ENCODE measurements at places on chromosomes 7 and 10.

GRCh38 chr7:95874129-95874528 lies 101.8 kb downstream of the DYNC1I1 start:
- no peak for DNase-seq

- peak; percentile 77 for DNase-seq
Measured at GRCh38 chr10:116888380-116889055, 39.2 kb downstream of the ENO4 start.

DNA sequence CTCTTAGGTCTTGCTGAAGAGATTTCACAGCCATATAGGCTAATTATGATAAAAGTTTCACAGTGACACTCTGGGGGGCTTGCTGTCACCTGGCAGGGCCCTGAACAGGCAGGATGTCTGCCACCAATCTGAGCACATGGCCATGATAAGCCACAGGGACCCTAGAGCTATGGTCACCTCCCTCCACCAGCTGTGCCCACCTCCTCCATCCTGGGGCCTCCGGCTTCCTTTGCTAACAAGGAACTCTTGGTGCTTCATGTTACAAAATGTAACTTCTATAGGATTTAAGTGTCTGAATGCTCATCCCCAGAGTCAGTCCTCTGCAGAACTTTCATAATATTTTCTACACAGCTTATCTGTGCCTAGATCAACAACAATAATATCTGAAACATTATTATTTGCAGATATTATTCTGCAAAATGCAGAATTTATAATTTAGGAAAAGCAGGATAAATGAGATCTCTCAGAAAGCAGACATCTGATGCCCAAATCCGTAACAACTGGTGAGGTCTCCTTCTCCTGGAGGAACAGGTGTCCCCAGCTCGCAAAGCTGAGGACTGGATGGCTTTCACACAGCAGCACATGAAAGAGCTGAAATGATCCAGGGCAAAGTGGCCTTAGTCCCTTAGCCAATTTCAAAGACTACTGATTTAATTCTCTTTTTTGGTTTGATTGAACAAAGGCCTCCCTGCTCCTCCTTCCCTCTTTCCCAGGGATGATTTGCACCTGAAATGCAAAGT lies 287.0 kb upstream of the AOAH start:
- peak; percentile 35 for DNase-seq

DNA sequence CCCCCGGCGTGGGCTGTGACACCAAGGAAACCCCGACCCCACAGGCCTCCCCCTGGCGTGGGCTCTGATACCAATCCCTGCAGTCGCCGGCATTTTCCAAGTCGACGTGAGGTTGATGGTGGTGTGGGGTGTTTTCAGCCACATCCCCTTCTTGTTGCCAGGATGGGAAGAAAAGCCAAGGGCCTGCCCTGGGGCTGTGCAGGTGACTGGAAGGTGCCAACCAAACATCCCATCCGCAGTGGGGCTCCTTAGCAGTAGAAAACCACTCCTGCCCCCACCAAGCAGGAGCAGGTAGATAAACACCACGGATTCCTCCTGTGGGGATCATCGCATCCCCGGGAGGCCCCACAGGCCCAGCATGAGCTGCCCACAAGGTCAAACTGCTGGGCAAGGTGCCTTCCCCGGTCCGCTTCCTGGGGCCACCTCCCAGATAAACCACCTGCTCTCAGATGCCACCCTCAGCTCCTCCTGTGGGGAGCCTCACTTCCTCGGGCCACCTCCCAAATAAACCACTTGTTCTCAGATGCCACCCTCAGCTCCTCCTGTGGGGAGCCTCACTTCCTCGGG lies 88.5 kb upstream of the DIP2C start:
- DNase-seq = no peak

DNA sequence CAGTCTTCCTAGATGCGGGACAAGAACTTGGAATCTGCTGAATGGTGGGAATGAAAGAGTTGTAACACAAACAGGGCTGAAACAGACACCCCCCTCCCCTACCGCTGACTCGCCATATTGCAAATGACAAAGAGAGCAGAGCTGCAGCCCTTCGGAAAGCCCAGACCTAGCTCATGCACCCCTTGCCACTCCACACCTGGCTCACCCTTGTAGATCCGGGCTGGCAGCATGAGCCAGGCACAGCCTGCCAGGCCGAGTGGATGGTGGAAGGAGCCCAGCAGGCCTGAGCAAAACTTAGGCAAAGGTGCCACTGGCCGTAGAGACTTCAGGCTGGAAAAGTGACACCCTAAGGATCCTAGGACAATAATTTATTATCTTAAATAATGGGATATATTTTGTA lies 237.4 kb upstream of the SEMA3D start:
- no peak for DNase-seq

DNA sequence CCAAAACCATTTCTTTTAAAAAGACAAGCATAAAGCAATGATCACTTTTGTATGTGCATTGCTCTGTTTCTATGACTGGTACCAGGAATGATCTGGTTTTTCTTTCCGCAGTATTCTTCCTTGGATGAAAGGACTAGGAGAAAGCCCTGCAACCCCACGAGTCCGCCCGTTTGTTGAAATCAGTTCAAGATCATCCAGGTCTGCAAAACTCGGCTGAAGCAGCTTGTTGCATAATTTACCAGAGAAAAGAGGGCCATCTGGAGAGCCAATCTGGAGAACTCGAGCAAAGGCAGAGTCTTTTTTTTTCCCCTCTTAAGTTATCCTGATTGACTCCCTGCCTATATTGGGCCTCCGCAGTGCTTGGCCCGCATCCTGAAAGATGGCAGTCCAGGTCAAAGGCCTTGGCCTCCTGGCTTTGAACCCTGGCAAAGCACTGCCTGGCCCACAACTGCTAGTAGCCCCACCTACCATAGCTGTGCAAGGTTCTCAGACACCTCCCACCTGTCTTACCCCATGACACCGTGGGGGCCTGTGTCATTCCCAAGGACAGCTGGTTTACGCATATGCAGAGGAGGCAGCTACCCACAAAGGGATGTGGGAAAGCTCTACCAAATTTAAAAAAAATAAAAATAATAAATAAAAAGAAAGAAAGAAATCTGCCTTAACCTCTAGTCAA lies 572.2 kb downstream of the INHBA start:
- DNase-seq = peak; percentile 55

GRCh38 chr10:132946-133898 lies 2.0 kb upstream of the ZMYND11 start:
- DNase-seq = peak; percentile 66

DNA sequence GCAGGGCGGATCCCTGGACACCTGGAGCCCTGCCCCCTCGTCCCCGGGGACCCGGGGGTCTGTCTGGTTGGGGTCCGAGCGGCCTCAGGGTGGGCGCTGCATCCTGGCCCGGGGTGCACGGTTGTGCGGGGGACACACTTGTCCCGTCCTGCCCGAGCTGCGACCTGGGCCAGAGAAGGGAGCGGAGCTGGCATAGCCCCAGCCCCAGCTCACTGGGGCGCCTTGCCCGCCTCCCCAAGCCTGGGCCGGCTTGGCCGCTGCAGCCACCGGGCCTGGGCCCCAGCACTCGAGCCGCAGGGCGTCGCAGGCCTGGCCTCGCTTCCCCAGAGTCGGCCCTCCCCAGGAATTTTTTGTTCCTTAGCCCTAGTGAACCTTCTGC lies 54.5 kb downstream of the GLRX3 start:
- no peak for DNase-seq

- no peak for DNase-seq
Measured at GRCh38 chr7:249989-250388, 40.0 kb upstream of the FOXL3 start.

DNA sequence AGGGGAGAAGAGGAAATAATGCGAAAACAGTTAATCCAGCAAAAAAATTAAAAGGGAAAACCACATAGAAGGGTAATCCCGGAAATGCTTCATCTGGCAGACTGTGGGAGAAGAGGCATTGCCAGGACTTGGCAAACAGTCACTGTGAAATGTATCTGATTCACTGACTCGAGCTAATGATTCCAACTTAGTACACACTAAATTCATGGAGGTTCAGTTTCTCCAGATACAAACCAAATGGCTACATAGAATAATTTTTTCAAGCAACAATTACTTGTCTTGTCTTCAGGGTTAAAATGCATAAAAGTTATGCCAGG lies 36.4 kb downstream of the GDI2 start:
- peak; percentile 71 for DNase-seq

DNA sequence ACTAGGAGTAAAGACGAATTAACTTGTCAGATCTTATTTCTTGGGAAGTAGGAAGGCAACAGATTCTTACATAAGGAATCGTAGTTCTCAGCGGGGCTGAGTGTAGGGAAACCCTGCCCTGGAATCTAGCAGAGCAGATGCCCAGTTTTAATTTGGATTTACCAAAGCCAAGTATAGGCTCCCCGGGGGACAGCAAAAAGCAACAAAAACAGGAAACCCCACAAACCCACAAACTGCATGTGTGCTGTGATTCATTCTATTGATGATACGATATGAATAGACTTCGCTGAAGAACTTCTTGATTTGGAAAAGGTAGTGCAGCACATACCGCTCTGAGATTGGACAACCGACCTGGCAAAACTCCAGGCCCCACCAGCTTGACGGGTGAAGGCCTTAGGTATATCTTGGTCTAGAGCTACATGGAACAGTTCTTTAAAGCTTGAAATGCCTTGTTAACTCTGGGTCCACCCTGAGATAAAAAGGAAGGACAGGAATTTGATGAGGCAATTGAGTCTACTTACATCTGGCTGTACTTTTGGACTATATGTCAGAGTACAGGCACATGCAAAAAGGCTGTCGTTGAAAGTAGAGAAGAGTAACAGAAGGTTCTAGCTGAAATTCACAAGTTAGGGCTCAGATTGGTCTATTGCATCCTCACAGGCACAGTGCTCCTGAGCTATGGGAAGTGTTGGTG lies 49.1 kb downstream of the STRA8 start:
- DNase-seq = peak; percentile 49

- DNase-seq = no peak
Measured at GRCh38 chr7:98000356-98000755, 10.4 kb upstream of the OCM2 start.

- DNase-seq = no peak
Measured at GRCh38 chr7:4345004-4345403, 337.1 kb upstream of the FOXK1 start.

DNA sequence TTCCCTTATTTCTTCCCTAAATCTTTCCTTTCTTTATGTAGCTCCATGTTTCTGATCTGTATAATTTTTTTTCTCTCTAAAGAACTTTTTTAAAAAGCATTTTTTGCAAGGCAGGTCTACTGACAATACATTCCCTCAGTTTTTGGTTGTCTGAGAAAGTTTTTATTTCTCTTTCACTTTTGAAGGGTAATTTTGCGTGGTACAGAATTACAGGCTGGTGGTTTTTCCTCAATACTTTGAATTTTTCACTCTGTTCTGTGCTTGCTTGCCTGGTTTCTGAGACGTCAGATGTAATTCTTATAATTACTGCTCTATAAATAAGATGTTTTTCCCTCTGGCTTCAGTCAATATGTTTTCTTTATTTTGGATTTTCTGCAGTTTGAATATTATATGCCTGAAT lies 205.4 kb upstream of the VSTM2A start:
- peak; percentile 49 for DNase-seq

DNA sequence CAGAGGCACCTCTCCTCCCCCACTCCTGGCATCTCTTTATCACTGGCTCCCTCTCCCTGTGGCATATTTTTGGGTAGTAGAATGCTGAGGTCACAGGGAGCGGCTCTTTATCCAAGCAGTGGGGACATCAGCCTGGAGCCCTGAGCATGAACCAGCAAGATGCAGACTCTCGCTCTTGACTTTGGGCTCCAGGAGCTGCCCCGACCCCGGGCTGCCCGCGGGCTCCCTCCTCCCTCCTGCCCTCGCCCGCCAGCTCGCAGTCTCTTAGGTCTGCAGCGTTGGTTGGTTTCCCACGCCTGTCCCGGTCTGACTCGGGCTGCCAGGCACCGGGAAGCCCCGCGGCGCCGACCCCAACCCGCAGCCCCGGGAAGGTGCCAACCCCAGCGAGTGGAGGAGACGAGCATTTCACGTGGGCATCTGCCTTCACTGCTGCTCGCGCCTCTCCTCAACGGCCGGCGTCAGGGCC lies 1.3 kb downstream of the INSYN2A start:
- DNase-seq = peak; percentile 74

GRCh38 chr10:79003183-79004100 lies 65.3 kb upstream of the ZMIZ1 start:
- DNase-seq = peak; percentile 67

DNA sequence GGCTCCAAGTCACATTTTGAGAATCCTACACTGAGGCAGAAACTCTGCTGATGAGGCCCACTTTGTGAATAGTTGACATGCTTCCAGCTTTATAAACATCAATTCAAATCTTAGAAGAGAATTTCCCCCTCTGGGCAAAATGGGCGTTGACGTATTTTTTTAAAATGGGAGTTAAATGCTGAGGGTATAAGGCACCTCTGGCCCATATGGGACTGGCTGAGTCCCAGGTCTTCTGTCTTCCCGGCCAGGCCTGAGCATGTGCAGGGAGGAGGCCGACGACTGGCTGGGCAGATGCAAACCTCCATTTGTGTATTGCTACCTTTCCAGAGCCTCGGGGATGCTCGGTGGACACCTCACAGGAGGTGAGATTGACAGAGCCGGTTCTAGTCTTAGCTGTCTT lies 37.7 kb downstream of the BUB3 start:
- DNase-seq = no peak

DNA sequence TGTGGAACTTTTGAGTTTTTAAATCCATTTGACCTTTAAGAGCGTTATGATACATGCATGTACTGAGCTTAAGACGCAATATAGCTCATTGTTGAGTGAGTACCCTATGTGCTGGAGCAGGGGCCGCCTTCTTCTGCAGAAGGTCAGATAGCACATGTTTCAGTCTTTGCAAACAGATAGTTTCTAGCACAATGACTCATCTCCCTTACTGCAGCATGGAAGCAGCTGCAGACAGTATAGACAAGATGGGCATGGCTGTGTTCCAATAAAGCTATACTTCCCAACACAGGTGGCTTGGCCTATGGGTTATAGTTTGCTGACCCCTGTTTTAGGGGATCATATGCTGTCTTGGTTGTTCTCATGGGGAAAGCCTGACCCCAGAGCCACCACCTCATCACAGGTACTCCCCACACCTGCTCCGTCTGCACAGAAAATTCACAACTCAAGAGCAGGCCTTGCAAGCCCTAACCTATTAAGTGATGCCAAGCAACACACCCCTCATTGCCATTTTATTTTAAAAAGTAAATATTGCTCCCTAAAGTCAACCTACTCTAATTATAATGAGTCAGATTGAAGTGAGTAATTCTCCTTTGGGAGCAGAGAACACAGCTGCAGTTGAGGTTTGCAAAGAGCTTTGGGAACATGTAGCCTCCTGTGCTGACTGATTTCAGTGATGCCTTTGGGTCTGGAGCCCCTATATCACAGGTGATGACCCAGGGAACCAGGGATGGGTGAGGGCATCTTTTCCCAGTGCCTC lies 330.1 kb downstream of the PAXIP1 start:
- no peak for DNase-seq

DNA sequence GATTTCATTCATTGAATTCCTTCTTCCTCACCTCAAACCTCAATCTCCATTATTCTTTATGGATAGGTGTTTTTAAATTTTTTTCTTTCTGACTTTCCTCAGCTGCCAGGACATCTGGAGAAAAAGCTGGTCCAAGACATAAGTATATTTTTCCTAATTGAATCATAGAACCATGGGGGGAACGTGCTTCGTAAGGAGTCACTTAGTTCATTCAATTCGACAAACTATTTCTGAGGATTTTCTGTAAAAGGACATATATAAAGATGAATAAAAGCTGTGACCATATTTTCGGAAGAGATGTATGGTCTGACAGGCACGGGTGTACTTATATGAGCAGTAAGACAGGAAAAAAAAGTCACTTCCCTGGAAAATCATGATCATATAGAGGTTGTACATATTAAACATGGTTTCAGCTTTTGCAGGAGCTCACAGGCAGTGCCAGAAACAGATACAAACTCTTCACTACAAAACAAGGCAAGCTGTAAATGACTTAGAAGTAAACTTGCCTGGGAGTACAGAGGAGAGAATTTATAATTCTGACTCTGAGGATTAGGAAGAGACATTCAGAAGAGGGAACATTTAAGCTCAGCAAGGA lies 88.2 kb upstream of the EGR2 start:
- no peak for DNase-seq

- DNase-seq = no peak
Measured at GRCh38 chr10:61543831-61544230, 90.7 kb upstream of the TMEM26 start.

Data from myocyte (in vitro differentiated cells).